ENCODE measurements at places on chromosomes 6 and 20.

- no peak for DNase-seq
Observed at GRCh38 chr20:40262219-40262618, 426.8 kb downstream of the MAFB start.

DNA sequence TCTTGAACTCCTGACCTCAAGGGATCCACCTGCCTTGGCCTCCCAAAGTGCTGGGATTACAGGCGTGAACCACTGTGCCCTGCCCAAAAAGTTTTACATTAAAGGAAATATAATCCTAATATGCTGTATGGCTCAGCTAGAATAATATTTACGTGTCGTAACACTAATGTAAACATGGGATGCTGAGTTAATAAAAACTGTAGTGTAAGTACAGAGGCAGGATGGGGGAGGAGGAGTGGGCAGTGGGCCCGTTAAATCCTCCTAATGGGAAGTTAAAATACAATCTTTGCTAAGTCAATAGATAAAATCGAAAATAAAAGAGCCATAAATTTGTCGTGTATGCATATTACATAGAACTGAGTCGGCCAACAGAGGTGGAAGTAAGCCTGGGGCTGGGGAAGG lies 12.1 kb upstream of the IP6K3 start:
- no peak for DNase-seq

GRCh38 chr20:20820785-20821483 lies 108.5 kb upstream of the RALGAPA2 start:
- no peak for DNase-seq

DNA sequence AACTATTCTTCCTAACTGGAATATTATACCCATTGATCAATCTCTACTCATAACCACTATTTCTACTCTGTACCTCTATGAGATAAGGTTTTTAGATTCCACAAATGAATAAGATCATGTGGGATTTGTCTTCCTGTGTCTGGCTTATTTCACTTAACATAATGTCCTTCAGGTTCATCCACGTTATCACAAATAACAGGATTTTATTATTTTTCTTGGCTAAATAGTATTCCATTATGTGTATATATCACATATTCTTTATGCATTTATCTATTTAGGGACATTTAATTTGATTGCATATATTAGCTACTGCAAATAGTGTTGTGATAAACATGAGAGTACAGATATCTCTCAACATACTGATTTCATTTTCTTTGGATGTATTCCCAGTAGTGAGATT lies 823.0 kb upstream of the ADGRB3 start:
- no peak for DNase-seq

- DNase-seq = no peak
Observed at GRCh38 chr6:21935561-21936028, 342.0 kb downstream of the SOX4 start.

DNA sequence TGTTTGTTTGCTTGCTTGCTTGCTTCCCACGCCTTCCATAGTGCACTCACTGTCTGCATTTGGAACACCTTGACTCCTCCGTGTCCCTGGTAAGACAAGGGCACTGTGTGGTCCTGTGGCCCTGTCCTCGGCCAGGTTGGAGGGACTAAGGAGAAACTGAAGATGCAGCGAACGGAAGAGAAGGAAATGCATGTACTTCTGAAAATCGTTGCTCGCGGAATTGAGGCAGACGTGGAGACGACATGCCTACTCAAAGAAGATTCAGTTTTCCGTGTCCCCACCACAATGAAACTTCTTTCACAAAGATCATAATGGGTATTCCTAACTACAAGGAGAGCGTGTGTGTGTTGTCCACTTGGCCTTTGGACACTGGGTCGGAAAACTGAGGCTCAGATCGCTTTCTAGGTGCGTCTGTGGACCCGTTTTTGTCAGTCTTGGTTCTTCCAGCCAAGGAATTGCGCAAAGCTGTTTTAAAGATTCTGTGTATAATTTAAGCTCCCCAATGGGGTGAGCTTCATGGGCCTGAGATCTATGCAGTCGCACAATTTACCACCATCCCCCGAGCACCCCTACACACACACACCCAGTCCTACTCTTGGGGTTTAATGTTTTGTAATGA lies 120.4 kb upstream of the ZNF184 start:
- no peak for DNase-seq

- no peak for DNase-seq
Observed at GRCh38 chr6:163720460-163721235, 306.1 kb downstream of the QKI start.

- DNase-seq = no peak
Observed at GRCh38 chr6:64409948-64410347, 774.3 kb downstream of the PHF3 start.

- no peak for DNase-seq
Observed at GRCh38 chr20:2800521-2801285, at the start of gene CPXM1. CPXM1 (minus strand) TSS chr20:2800627; CDS start chr20:2800572, 55 bp downstream.

GRCh38 chr20:8303651-8304050 lies 171.6 kb downstream of the PLCB1 start:
- no peak for DNase-seq

- no peak for DNase-seq
Observed at GRCh38 chr6:48135323-48136084, 24.5 kb upstream of the PTCHD4 start.

GRCh38 chr6:80287607-80288006 lies 181.1 kb downstream of the BCKDHB start:
- no peak for DNase-seq

- DNase-seq = no peak
Observed at GRCh38 chr20:38414769-38415450, 20.2 kb downstream of the SNHG17 start.

- DNase-seq = no peak
Observed at GRCh38 chr6:143561105-143561704, 49.7 kb upstream of the FUCA2 start.

GRCh38 chr6:41846666-41847237 lies 48.4 kb downstream of the USP49 start:
- DNase-seq = peak; percentile 62

DNA sequence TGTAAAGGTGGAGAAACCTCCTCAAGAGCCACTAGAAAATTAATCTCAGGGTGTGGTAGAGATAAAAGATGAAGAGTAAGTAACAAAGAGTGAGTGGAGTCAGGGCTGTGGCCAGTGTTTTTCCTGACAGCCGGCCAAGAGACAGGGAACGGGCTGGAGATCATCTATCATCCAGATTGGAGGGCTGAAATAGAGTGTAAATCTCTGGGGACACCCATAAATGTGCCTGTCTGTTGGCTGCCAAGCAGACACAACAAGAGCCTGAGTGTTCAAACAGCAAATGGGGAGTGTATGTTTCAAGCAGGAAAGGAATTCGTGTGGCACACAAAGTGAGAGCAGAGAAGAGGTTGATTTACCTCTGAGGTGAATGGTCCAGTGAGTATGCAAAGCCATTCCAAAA lies 326.4 kb upstream of the KHDRBS2 start:
- DNase-seq = no peak

DNA sequence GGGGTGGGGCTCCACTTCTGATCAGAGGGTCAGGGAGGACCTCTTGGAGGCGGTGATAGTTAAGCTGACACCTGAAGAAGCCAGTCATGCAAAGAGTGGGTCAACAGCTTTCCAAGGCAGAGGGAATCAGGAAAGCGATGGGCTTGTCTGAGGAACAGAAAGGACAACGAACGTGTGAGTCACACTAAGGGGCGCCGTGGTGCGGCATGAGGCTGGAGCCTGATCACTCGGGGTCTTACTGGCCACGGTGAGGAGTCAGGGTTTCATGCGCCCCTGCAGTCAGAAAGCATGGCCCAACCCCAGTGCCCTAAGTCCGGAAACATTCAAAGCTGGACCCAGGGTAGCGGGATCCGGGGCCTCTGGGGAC lies 50.6 kb upstream of the SLC32A1 start:
- peak; percentile 75 for DNase-seq

DNA sequence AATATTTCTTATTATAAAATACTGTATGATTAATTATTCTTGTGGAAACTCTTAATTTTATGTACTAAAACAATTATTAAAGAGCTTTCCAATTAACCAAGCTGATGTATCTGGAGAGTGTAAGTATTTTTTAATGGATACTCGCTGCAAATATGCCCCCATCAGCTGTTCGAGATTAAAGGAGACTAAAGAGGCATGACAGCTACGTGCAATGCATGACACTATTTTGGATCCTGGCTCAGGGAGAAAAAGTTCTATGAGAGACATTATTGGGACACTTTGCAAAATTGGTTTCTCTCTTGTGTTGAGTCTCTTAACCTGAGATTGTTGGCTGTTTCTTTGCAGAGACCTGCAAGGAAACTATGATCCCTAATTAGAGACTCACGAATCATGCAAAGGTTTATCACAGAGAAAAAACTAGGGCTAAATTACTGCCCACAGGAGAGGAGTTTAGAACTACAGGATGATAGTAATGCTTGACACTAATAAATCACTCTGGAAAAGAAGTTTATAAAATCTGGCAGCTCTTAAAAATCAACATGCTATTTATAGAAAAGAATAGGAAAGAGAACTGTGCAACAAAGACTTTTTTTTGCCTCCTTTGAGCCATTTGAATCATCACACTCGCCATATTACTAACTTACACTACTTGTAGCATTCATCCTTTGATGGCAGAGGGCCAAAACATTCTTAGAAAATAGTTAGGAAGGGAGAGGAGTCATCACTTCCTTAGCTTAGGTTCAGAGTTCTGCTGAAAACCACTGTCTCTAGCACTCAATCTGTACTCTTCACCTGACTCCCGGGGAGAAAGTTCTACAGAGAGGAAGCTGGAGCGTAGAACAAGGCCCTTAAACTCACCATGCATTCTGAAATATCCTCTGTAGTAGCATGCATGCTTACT lies 25.3 kb downstream of the NRN1 start:
- no peak for DNase-seq

GRCh38 chr20:45938727-45939438 lies 4.4 kb downstream of the PCIF1 start:
- DNase-seq = no peak

DNA sequence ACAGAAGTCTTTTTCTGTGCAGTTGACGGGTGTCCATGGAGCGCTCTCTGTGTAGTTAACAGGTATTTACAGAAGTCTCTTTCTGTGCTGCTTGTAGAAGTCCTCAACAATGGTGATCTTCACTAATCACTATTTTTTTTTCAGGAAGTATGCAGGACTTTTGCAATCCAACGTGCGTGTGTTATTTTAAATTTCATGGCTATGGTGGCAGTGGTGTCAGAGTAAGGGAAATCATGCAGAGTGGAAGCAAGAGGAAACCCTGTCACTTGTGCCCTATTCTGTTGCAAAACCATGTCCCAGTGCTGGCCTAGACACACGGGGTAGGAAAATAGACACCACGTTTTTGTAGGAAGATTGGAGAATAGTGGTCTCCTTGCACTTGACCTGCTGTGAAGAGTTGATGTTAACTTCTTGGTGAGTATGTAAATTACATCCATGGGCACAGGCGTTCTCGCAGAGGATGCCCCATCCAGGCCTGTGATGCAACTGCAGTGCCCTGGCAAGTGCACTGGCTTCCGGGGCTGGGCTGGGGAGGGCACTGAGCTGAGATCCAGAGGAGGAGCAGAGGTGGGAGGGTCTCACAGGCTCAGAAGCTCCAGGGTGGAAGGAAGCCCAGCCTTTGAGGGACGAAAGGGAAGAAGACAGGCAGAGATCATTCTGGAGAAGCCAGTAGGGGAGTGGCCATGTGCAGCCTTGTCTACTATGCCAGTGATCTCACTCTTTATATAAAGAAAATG lies 146.5 kb downstream of the SYCP2 start:
- DNase-seq = no peak
